HT1080 (cell line): ENCODE measurements at places on chromosomes 7 and 10. TPM values are rescaled to one million over a fixed set of nuclear protein-coding genes. Genes with fewer than 3 reads are reported as not detected.
A peak's percentile ranks its signal among the peaks of the same experiment; 100 is the strongest.

DNA sequence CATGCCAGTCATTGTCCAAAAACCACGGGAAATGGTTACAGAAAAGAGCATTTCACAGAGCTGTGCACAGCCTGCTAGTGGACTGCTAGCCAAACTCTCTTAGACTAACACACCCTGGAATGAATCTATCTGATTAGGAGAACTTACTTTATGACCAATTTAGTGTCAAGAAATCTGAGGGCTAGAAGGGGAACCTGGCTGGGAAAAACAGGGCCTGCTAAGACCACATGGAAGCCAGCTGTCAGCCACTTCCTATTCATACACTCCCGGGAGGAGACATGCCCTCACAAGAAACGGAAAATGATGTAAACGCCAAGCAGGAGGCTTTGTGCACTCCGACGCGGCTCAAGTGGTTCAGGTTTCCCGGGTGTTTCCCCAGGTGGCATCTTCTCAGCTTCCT is 54.8 kb downstream of the MPP7 start:
- DNase-seq = peak; percentile 19

ZNF485 gene
- 7.1 and 8.8 TPM in 2 replicates for total RNA-seq

GRCh38 chr7:120583899-120584586 is 273.9 kb downstream of the TSPAN12 start:
- DNase-seq = peak; percentile 89

TMEM176A gene
- not detected in 2 replicates for total RNA-seq

GBX1 gene
- not detected in 2 replicates for total RNA-seq

- DNase-seq = peak; percentile 53
These were observed 15.3 kb downstream of the SFRP4 start for GRCh38 chr7:37901236-37901827.

DNA sequence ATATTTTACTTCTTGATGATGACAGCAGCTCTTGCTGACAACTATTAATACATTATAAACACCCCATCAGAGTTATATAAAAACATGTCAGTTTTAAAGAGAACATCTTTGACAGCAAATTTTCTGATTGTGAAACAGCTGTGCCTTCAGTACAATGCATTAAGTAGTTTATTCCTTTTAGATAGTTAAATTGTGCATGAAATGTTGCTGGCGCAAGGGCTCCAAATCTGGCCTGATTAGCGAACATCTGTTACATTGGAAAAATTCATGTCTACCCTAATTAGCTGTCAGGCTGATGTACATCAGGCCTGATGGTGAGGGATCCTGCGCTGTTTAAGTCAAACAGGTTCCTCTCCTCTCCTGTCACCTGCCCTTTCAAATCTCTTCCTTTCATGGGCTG is 171.9 kb upstream of the SP8 start:
- DNase-seq = no peak

GRCh38 chr10:52030051-52030790 is 283.9 kb upstream of the DKK1 start:
- DNase-seq = peak; percentile 4
